ENCODE measurements at places on chromosomes 16 and 17. TPM values are rescaled to one million over a fixed set of nuclear protein-coding genes. Genes with fewer than 3 reads are reported as not detected.

TBC1D3K gene
- not detected for total RNA-seq

ABCC11 gene
- total RNA-seq: 0.09 TPM

TBX4 gene
- not detected for total RNA-seq

ACAP1 gene
- total RNA-seq: 1.3 TPM

GRCh38 chr17:74180336-74180735 is 23.1 kb upstream of the RPL38 start:
- no peak for DNase-seq

DNA sequence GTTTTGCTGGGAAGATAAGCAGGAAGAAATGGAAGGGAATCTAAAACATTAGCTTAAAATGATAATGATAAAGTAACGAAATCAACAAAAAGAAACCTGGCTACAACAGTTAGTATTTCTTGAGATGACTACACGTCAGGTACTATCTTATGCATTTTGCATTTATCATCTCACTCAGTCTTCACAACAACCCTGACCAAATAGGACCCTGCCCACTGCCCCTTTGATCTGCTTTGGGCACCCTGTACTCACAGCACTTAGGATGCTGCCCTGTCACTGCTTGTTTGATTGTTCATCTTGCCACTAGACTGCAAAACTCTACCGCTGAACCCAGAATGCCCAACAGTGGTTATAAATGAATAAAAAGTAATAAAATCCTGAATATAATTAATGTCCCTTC is 45.2 kb downstream of the MARVELD3 start:
- DNase-seq: no peak

DNA sequence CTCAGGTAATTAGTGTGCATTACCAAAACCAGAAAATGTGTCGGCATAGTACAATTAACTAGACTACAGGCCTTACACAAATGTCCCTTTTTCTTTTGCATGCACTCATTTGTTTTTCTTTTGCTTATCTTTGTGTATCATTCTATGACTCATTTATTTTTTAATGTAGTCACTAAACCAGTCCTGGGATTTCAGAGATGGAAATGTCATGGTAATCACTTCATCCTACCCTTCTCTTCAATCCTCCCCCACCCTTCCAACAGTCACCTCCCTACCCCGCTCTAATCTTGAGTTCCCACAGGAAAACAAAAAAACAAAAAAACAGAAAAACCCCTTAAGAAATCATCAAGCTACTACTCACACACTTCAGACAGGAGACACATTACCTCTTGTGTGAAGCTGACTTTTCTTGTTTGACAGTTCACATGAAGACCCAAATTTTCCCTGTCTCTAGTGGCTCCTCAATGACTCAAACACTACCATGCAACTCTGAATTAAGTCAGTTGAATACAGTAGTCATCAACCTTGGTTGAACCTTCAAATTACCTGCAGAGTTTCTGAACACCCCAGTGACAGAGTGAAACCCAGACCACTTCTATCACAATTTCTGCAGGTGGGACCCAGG is 242.4 kb upstream of the SALL1 start:
- no peak for DNase-seq

DNA sequence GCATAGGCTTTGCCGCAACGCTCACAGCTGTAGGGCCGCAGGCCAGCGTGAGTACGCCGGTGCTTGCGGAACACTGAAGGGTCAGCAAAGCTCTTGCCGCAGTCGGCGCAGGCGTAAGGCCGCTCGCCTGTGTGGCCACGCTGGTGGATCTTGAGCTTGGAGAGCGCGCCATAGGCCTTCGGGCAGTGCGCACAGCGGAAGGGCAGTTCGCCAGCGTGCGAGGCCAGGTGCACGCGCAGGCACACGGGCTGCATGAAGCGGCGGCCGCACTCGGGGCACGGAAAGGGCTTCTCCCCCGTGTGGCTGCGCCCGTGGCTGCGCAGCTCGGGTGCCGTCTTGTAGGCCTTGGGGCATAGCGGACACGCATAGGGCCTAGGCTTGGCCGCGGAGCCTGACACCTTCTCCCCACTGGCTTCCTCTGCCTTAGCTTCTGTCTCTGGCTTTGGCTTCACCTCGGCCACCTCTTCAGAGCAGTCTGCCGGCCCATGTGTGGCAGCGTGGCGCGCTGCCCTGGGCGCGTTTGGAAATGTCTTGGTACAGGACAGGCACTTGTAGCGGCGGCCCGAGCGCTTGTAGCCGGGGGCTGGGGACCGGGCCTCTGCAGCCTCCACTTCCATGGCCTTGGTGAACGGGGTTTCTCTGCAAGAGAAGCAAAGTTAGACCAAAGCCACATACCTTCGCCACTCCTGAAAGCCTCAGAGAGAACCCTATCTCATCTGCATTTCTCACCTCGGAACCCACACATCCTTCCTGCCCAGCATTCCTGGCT is 10.0 kb downstream of the ZNF668 start:
- no peak for DNase-seq

DNA sequence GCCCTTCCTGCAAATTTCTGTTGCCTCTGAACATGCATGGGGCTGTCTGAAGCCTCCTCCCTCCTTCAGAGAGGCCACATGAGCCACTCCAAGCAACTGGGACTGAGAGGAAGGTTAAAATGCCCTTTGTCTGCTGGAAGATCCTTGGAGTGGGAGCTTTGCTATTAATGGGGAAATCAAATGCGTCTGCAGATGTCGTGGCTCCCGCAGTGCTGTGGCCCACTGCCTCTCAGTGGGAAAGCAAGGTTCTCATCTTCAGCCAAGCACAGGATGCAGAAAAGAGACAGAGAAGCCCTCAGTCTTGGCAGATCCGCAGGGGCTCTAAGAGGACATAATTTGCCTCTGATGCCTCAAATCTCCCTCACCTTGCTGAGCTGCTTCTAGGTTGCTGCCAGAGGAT is 34.8 kb downstream of the PEMT start:
- DNase-seq: no peak

GRCh38 chr17:44200478-44201155 is 933 bp upstream of the ATXN7L3 start:
- no peak for DNase-seq

DNA sequence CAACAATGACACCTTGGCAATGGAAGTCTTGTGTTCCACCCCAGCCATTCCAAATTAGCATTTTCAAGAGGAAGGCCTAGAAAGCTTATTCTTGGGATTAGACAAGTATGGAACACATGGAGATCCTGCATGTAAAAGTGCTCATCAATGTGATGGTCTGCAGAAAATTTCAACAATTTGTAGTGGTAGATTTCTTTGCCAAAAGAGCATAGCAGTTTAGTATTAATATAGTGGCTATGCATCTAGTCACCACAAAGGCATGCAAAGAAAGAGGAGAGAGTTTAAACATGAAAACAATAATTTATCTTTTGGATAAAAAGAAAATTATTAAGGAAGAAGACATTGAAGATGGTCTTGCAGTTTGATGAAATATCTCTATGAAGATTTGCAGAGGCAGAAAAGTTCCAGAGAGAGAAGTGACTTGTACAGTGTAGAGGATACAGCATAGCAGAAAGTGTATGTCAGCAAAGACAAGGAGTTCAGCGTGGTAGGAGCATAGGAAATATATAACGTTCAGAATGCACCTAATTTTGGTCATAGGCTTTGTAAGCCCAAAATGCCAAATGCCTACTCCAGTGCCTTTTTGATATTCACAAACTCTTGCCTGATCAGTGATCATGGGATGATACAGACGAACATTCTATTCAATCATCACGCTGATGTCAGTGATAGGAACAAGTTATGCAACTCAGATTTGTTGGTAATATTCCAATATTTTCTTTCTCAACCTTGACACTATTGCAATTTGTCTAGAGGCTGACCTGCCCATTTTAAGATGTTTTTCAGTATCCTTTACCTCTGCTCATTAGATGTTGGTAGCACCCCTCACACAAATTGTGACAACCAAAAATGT is 727.9 kb upstream of the SOX9 start:
- DNase-seq: no peak

- DNase-seq: no peak
These were observed 139.7 kb downstream of the WSCD1 start for GRCh38 chr17:6209829-6210228.

DNA sequence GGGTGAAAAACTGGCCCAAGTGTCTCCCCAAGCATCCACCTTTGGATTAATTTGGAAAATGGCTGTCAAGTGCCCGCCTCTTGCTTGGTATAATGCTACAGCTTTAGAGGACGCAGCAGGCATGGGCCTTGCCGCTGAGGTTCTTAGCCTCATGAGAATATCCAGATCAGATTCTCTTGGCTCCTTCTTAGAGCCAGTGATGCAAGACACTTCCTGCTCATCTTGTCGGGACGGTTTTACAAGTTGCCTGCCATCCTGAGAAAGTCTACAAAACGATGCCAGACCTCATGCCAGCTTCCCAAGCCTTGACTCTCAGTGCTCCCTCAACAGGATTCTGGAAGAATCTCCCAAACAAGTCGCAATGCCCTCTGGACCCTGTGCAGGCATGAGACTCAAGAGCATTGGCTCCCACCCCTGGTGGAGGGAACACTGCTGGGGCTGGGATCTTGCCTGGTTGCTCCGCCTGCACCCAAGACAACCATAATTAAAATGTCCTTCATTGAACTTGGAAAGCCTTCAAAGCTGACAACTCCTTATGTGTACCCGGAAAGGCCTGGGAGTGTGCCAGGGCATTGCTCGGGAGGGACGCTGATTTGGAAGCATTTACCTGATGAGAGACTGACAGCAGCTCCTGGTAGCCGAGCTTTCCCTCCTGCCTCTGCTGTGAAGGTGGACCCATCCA is 25.8 kb upstream of the STH start:
- no peak for DNase-seq

GRCh38 chr16:75022567-75022966 is 23.7 kb downstream of the ZNRF1 start:
- no peak for DNase-seq

- no peak for DNase-seq
These were observed 259.0 kb downstream of the CPPED1 start for GRCh38 chr16:12544477-12545296.

- peak; percentile 67 for DNase-seq
These were observed 38.3 kb upstream of the HAPSTR1 start for GRCh38 chr16:9053006-9053601.

DNA sequence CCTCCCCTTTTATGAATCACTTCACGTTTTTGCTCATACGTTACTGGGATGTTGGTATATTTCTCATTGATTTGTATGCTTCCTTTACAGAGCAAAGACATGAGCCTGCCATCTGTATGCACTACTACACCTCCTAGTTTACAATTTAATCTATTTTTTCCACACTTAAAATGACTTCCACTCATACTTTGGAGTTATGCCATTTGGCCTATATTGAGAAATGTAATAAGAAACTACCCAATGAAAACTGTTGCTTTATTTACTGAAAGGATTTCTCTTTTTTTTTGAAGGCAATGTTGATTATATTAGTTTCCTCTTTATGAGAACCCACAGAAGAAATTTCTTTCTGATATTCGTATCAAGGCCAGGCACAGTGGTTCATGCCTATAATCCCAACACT is 43.1 kb downstream of the DUSP14 start:
- DNase-seq: no peak

GRCh38 chr16:75860326-75861053 is 134.2 kb upstream of the CPHXL start:
- peak; percentile 54 for DNase-seq

DNA sequence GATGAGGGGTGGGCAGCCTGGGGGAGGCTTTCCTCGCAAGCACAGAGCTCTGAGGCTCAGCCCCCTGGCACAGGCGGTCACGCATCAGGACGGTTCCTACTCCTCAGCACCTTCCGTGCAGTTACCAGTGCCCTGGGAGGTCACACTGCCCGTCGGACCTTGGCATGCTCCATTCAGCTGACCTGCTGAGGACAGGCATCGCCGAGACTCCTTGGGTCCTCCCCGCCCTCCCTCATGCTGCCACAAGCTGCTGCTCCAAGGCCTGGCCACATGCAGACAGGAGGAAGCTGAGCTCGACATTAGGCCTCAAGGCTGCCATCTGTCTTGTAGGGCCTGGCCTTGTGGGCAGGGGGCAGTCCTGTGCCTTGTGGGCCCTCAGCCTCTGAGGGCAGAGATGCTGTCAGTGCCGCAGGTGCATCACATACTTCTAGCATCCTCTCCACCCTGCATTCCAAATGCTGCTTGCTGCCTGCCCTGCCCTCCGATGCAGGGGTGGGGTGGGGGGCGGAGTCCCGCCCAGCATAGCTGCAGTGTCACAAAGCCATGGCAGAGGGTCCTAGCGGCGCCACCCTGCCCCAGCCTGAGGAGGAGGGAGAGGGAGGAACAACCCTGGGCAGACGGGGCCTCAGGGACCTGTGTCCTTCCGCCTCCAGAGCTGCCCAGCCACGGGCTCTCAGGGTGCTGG is 9.3 kb downstream of the C16orf90 start:
- DNase-seq: no peak

DNA sequence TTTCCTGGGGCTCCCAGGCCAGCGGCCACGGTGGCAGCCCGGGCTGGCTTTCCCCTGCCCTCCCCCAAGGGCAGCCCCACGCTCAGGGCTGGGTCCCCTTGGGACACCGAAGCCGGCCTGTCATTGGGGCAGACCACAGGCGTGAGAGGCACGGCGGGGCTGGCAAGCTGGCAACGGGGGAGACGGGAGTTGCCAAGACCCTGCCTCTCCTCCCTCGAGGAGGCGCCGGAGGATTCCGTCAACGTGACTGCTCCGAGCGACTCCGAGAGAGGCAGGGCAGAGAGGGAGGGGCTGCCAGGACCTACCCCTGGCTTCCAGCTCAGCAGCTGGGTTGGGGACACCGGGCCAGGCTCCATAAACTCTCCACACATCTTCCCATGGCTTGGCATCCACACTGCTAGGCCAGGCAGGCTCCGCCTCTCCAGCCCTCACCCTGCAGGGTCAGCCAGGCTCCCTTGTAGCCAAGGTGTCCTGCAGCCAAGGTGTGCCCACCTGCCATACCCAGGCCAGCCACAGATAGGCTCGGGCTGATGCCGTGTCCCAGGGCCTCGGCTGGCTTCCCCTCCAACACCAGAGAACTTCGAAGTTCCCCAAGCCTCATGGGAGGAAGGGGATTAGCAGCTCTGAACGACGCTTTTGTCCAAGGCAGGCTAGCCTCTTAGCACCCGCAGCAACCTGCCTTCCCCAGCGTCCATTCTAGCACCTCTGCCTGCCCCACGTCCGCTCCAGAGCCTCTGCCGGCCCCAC is 25.5 kb downstream of the TIMM22 start:
- no peak for DNase-seq

GRCh38 chr17:71821511-71821910 is 299.3 kb upstream of the SOX9 start:
- no peak for DNase-seq

- no peak for DNase-seq
These were observed 54.0 kb upstream of the RHBDL3 start for GRCh38 chr17:32211671-32212070.

GRCh38 chr16:19872935-19873334 is 11.7 kb downstream of the GPRC5B start:
- DNase-seq: no peak

Measured in neural crest cell (in vitro differentiated cells).